Stimulated activated CD8-positive, alpha-beta memory T cell treated with anti-CD3 and anti-CD28 coated beads, Interleukin-4, amount 100 ng/mL, for 1 hour (primary cell): ENCODE measurements at places on chromosomes 7 and 10.

DNA sequence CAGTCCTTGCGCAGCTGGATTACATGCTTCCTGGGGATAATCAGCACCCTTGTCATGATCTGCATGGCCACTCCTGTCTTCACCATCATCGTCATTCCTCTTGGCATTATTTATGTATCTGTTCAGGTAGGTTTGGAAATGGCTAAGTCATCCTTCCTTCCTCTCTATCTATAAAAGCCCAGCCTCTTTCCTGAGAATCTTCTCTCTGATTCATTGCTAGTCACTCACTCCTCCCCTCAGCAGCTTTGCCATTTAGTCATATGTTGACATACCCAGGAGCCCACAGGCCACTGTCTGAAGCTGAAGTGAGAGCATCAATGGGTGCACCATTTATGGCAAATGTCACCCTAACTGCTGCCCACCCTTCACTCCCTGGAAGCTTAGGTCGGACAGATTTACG is 52.0 kb downstream of the ABCC2 start:
- DNase-seq = no peak

GRCh38 chr7:34133356-34133982 is 228.1 kb downstream of the BMPER start:
- no peak for DNase-seq

GRCh38 chr7:137772748-137773147 is 74.0 kb downstream of the DGKI start:
- DNase-seq = no peak

DNA sequence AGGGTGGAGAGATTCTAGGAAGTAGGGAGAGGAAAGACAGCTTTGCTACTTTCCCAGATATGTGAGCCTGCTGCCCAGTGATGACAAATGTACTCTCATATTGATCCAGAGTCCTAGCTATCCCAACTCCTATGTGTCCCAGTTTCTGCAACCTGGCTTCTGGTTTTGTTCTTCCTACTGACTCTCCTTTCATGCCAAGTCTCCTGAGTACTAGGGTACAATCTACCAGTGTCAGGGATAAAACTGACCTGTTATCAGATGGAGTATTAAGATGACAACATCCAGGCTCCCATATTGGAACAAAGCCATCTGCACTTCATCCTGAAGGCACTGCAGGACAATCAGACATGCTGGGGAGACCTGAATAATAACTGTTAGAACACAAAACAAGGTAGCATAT is 233.7 kb upstream of the PHYHIPL start:
- no peak for DNase-seq

- DNase-seq = no peak
Measured at GRCh38 chr7:81664304-81664703, 105.5 kb downstream of the HGF start.

- no peak for DNase-seq
Measured at GRCh38 chr7:7761340-7761973, 43.0 kb upstream of the RPA3 start.

GRCh38 chr7:95922191-95922590 is 149.8 kb downstream of the DYNC1I1 start:
- no peak for DNase-seq

DNA sequence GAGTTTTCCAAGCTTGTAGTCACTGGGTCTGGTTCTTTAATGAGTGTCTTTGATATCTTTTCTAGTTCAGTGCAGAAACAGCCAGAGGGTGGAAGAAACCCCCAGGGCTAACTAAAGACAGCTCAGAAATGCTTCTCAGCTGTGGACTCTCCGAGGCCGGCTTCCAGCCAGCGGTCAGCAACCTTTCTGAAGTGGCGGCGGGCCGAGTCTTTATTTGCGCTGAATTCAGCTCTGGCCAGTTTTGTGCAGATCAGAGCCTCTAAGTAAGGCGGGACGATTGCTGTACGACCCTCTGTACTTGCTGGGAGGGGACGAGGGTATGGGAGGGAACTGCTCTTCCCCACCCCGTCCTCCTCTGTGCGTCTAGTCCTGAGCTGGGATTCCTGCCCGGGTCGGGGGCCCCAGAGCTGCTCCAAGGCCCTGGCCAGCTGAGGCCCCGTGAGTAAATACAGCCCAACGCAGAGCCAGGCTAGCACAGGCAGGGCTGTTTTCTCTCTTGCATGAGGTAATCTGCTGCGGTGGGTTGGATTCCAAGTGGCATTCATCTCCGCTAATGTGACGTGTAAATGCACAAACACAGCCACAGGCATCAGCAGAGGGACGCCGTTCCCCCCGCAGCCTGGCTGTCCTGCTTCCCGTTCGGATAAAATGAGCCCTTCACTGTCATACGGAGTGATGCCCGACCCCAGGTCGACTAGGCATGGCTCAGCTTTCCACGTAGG is 159.8 kb downstream of the PIP4K2A start:
- DNase-seq = no peak

DNA sequence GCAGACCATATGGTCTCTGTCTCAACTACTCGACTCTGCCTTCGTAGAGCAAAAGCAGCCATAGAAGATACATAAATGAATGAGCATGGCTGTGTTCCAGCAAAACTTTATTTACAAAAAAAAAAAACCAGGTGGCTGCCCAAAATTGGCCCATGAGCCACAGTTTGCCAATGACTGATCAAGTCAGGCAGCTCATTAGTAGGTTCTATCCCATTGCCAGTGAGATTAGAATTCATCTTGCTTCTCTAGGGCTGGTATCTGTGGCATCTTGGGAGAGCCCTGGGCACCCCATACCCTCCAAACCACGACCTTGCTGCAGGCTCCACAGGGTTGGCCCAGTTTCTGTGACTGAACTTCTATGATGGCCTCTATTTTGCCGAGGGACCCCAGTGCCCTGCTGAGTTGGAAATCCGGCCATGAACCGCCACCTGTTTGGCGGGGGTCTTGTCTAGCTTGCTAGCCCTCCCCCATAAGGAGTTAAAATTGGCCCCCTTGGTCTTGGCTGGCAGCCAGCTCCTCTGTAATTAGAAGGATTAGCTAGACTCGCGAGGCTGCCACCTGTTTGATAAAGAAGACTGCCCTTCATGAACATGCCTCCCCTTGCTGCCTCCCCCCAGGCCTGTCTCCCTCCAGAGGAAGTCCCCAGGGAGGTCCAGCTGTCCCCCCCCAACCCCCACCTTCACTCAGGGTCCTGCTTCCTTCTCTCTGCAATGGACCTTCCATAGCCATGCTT is 83.9 kb downstream of the CHN2 start:
- DNase-seq = no peak

DNA sequence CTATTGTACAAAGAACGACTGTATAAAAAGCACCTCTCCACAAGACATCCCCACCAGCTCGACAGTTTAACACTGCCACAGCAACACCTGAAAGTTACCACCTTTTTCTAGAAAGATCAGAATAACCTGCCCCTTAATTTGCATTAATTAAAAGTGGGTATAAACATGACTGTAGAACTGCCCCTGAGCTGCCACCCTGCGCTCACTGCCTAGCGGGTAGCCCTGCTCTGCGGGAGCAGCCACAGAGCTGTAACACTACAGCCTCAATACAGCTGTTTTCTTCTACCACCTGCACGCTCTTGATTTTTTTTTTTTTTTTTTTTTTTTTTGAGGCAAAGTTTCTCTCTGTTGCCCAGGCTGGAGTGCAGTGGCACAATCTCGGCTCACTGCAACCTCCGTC is 140.9 kb downstream of the PARD3 start:
- no peak for DNase-seq

- DNase-seq = no peak
Measured at GRCh38 chr7:5678295-5679047, 103.0 kb downstream of the RNF216 start.

GRCh38 chr7:135664046-135664589 is 1.8 kb downstream of the STMP1 start:
- DNase-seq = no peak

DNA sequence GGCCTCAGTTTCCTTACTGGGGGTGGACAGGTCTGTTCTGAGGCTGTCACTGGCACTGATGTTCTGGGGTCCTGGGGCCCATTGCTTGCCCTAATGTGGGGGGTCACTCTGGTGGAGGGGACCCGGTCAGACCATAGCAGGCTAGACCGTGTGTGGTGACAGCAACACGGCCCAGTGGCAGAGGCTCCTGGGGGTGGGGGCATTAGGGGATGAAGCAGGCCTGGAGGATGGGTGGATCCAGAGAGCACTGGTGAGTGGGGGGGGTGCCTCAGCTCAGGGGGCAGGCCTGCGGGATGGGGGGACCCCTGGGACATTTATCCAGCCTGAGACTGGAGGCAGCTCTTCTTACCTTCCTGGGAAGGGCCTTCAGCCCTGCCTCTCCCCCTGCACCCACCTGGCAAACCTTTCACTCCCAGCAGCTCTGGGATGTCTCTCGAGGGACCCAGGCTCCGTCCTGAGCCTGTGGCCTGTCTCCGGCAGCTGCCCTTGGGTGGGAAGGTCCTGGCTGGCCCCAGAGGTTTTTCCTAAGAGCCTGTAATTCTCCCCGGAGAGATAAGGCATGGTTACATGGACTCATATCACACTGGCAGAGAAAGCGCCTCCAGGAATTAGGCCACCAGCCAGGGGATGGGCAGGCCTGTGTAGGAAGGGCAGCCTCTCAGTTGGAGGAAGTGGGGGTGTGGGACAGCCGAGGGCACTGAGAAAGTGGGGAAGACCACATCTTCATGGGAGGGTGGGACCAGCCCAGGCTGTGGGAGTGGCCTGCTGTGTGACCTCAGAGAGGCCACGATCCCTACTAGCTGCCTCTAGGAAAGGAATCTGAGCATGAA is 147.7 kb downstream of the UBE2H start:
- DNase-seq = no peak

DNA sequence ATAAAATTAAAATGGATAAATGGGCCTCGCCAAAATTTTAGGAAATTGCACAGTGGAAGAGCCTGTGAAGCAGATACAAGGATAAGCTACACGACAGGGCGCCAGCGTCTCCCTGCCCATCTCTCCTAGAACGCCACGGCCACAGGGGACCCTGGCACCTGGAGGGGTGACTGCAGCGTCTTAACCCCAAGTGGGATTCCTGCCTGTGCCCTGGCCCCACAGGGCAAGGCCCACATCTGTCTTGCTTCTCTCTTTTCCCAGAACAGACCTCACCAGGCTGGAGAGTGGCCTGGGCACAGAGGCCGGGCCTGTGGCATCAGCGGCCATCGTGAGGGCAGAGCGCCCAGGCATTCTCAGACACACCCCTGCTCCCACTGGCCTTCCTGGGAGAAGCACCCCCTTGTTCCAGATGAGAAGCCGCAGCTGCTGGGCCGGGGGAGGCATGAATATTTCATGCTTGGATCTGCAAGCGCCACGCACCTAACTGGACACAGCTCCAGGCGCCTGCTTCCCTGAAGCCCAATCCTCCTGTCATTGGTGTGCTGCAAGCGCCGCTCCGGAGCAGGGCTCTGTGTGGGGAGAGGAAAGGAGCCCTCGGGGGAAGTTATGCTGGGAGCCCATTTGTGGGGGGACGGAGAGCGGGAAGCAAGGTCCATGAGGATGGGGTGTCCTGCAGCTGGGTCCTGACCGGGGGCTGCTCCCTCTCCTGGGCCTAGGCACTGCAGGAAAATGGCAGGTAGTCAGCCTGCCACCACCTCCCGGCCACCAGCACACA is 153.5 kb downstream of the ELFN1 start:
- no peak for DNase-seq

DNA sequence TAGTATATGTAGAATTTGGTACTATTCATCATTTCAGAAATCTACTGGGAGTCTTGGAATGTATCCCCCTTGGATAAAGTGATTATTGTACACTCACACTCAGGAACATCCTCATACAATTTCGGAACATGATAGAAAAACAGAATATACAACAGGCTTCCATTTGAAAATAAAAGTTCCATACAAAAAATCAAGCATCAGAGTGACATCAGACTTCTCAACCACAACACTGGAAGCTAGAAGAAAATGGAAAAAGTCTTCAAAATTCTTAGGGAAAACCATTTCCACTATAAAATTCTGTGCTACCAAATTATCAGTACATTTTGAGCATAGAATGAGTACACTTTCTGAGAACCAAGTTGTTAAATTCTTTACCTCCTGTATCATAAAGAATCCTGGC is 8.8 kb downstream of the LYZL1 start:
- DNase-seq = no peak

DNA sequence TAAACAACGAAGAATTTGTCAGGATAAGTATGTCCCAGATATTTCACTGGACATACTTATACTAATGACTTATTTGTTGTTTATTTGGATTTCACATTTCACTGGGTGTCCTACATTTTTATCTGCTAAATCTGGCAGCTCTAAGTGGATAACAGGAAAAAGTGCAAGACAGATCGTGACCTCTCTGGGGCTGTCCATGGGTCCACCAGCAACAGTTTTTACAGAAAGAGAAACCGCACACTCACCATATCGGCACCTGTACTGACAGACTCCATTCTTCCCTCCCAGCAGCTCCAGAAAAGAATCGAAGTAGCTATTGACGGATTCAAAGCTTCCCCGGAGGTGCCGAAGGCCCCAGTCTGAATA is 393 bp downstream of the PLA2G12B start:
- no peak for DNase-seq

GRCh38 chr7:82549616-82550285 is 106.2 kb upstream of the CACNA2D1 start:
- no peak for DNase-seq

DNA sequence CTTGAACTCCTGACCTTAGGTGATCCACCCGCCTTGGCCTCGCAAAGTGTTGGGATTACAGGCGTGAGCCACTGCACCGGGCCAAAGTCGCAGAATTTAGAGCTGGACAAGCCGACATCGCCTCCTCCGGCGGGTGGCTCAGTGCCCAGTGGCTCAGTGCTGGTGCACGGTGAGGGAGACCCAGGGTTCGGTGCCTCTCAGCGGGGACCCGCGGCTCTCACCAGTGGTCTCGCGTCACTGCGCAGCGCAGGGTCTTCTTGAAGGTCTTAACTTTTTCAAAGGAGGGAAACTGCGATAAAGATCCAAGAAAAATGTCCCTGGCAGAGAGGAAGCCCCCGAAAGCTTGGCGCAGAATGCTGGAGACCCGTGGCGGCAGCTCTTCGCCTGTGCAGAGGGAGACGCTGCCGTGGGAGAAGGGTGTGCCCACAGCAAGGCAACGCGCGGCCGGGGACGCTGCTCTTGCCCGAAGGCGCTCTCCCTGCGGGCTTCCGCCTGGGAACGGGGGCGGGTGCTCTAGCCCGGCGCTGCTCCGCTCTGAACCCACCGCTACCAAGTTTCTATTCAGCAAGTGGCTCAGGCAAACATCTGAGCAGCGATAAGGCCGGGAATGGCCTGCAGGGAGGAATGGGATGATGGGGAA is 324.3 kb downstream of the DNAJB6 start:
- no peak for DNase-seq

DNA sequence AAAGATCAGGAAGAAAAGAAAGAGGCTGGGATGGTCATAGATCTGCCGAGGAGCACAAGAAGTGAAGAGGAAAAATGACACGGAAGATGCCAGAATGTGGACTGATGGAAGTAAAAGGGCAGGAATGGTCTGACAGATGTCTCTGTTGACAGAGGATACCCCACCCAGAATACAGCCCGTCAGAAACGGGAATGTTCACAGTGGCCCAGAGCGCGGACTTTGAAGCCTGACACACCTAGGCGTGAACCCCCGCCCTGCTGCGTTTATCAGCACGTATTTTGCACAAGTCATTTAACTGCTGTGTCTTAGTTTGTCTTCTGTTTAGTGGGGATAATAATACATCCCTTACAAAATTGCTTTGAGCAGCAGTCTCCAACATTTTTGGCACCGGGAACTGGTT is 27.1 kb downstream of the AKR1B1 start:
- DNase-seq = no peak
